A172 (cell line): ENCODE measurements at places on chromosomes 12 and 14. TPM values are rescaled to one million over a fixed set of nuclear protein-coding genes. Genes with fewer than 3 reads are reported as not detected.

The PTPRB gene
- total RNA-seq: 2.3 and 3.5 TPM in 2 replicates

The PLEKHH1 gene
- total RNA-seq: 1.3 and 5.0 TPM in 2 replicates

The DLK1 gene
- not detected in 2 replicates for total RNA-seq

The IL22 gene
- not detected in 2 replicates for total RNA-seq
